Epithelial cell of proximal tubule (primary cell): ENCODE measurements at places on chromosomes 2 and 18. TPM values are rescaled to one million over a fixed set of nuclear protein-coding genes. Genes with fewer than 3 reads are reported as not detected.

Gene SLC8A1
- total RNA-seq: 4.8 and 10.6 TPM in 2 replicates

GRCh38 chr2:18522484-18523146 is 37.8 kb downstream of the RDH14 start:
- DNase-seq: no peak

Gene ANKRD53
- total RNA-seq: 0.58 and 0.75 TPM in 2 replicates

- no peak for DNase-seq
These were observed 146.8 kb downstream of the RBM43 start for GRCh38 chr2:151114874-151115273.

Gene GCG
- not detected in 2 replicates for total RNA-seq

Gene REV1
- total RNA-seq: 18.1 and 34.0 TPM in 2 replicates

Gene NEUROD1
- total RNA-seq: not detected in 2 replicates

Gene CXCR4
- total RNA-seq: 0.17 and 0.36 TPM in 2 replicates

Gene ABCG5
- not detected in 2 replicates for total RNA-seq

Gene EPB41L3
- 51.1 and 79.6 TPM in 2 replicates for total RNA-seq

Gene ACADL
- 0.17 and 0.51 TPM in 2 replicates for total RNA-seq

GRCh38 chr2:151840216-151841046 is 12.2 kb upstream of the ARL5A start:
- no peak for DNase-seq

DNA sequence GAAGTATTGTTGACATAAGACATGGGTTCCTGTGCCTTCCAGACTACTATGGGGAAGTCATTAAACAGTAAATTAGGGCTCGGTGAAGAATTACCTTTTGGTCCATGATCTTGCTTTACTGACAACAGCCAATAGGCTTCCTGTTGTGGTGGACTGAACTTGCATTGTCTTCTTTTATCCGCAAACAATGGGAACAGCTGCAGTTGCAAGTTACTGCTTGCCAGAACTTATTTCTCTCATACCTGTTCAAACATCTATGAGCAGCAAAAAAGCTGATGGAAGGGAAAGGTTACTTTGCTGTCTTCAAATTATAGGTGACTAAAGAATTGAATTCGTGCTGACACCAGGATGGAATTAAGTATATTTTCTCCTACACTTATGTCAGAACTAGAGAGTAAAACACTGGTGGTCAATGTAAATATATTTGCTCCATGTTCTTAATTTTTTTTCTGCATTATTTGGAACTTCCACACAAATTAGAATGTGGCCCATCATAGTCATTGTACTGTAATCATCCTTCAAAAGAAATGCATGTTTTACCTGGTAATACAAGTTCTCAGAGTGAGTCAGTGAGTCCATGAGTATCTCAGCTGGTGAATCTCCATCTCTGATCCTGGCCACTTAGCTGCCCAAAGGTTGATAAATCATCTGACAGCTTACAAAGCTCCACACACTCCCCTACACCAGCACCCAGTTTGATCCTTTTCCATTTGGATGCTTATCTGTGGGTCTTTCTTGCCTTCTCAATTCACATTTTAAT is 37.3 kb upstream of the RNF152 start:
- no peak for DNase-seq

Gene GNLY
- total RNA-seq: not detected in 2 replicates

Gene PIEZO2
- total RNA-seq: 0.07 and 7.5 TPM in 2 replicates

DNA sequence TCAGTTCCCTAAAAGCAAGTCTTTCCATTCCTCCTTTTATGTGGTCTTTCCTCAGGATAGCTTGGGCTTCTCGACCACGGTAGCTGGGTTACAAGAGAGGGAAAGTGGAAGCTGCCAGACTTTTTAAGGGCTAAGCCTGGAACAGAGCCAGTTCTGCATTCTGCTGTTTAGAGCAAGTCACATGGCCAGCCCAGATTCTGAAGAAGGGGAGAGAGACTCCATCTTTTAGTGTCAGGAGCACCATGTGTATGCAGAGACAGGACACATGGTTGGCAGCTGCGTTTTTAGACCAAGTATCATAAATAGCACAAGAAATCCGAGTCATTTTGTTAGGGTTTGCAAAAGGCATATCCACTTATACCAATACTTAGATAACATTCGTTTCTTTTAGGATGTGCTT is 4.7 kb downstream of the HMSD start:
- no peak for DNase-seq

DNA sequence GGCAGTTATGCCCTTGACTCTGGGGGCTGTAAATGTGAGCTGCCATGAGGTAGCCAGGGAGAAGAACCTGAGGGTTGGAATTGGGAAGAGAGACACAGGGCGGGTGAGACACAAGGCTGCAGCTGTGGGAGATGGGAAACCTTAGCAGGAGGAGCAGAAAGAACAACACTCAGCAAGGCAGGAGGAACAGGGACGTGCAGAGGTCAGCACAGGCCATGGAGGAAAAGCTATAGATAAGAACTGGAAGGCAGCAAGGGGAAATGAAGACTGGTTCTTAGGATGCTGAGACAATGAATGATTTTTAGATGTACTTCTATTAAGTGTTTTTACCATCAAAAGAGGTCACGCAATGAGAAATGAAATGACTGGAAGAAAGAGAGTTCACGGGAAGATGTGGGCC is 80.2 kb downstream of the USP40 start:
- no peak for DNase-seq

GRCh38 chr18:1252936-1253335 is 348.3 kb downstream of the ADCYAP1 start:
- DNase-seq: no peak

DNA sequence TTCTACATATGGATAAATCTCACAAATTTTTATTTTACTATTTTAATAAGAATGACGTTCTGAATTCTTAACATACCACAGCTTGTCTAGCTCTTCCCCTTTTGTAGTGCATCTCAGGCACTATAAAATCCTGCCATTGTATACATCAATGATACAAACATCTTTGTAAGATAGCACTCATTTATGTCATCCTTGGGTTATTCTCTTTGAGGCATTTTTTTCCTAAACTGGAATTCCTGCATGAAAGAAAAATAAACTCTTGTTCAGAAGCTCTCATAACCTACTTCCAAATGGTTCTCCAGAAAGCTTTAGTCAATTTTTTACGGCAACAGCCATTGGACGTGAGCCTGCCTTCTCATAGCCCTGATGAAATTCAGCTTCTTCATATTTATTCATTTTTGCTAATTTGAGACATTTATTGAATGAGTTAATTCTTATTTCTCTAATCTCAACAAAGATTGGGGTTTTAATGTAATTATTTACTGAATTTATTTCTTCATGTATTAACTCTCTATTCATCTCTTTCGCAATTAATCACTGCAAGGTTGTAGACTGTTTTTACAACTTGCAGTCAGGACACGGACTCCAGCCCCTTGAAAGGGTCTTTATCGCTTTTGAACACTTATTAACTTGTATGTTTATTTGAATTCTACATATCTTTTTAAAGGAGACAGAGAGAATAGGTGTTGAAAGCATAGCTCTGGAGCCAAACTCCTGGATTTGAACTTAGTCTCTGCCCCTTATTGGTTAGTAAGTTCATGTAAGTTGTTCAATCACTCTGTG is 57.6 kb upstream of the PARD3B start:
- DNase-seq: no peak

GRCh38 chr2:9971105-9971818 is 19.8 kb downstream of the GRHL1 start:
- DNase-seq: no peak

DNA sequence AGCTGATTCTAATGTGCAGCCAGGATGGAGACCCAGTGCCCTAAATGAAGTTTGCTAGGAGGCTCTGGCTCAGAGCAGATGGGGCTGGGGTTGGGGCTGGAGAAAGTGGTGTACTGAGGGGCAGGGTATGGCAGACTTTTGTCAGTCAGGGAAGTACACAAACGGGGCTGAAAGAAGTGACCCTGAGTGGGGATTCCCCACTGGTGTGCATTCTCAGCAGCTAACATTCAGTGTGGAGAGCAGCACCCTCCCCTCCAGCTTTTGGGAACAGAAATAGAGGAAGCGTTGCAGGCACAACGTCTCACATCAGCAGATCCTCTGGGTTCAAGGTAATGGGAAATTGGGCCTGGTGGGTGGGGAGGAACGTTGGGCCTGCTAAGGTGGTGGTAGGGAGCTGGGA is 89.1 kb upstream of the GCFC2 start:
- DNase-seq: no peak

Gene SLC4A5
- under 0.01 and 0.14 TPM in 2 replicates for total RNA-seq

GRCh38 chr2:31060397-31060796 is 77.8 kb downstream of the GALNT14 start:
- peak; percentile 47 for DNase-seq

Gene ELOA2
- not detected in 2 replicates for total RNA-seq

GRCh38 chr2:111250448-111251030 is 129.8 kb downstream of the BCL2L11 start:
- no peak for DNase-seq

Gene HOXD12
- not detected in 2 replicates for total RNA-seq

Gene KLHL41
- total RNA-seq: 0.07 TPM in 1 of 2 replicates, not detected in the other

Gene IL36B
- total RNA-seq: not detected in 2 replicates
